ENCODE measurements at places on chromosomes 6 and 20.

DNA sequence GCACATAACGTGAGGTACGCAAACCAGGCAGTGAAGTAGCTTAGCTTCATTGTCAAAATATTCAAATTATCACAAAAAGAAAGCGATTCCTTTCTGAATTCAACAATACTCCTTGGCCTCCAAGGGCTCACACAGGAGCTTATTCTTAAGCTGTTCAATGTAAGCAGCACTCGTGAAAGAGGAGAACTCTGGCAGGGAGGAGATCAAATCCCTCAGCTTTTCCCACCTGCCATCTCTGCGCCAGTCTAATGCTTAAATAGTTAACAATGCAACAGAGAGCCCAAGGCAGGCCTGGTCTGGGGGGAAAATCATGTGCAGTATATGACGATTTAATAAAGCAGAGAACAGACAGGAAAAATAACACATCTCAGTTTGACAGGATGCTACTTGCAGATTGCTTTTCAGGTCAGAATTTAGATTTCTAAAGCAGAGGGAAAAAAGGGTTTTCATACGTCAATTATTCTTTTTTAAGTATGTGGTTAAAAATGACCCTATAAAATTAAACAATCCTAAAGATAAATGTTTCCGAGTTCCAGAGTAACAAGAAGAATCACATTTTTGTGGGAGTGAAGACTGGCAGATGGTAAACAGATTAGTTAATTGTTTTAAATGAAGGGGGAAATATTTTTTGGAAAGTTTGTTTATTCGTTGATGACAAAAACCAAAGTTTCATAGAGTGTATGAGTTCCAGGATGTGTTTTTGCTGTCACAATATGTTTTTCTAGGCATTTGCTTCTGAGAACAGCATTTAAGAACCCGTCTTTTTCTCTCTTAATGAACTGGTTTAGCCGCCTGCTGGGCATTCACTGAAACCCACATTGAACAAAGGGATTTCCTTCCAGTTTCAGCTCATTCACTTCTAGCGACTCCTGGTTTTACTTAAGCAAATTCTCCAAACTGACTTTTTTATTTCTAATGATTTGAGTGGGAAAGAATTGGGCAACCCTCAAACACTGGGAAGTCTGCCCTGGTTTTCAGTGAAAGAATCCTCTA lies 45.9 kb downstream of the PLAGL1 start:
- no peak for DNase-seq

GRCh38 chr6:137089305-137089704 lies 44.5 kb upstream of the IL20RA start:
- DNase-seq: no peak

GRCh38 chr6:147874322-147874721 lies 365.8 kb downstream of the SAMD5 start:
- DNase-seq: no peak

DNA sequence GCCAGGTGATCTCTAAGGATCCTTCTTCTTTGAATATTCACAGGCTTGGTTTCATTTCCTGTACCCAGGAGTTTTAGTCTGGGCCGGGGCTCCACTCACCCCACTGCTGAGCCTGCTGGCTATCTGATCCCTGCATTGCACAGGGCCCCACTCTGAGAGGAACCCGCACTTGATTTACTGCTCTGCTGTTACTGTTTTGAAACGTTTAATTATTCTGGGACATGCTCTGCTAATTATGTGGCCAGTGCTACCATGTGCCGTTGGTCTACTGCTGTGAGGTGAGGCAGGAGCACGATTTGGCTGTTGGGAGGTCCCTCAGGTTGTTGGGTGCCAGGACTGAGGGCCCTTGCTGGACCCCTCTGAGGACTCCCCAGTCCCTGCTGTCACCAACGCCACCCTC lies 108.7 kb upstream of the SIRPA start:
- no peak for DNase-seq

DNA sequence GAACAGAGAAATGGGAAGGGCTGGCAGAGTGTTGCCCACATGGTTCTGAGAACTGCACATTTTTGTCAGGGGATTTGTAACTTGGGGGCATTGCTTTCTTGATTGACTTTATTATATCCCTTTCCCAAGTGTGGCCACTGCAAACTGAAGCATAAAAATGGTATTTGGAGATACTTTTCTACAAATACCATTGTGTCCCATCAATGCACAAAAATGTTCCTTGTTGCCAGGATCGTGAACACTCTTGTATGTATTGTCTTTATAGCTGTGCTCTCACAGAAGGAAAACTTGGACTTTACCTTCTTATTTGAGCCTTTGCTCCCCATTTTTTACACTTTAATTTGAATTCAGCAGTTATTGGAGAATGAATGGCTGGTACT lies 57.1 kb upstream of the C20orf144 start:
- DNase-seq: no peak

GRCh38 chr6:136549300-136550044 lies 750 bp downstream of the MAP7 start:
- peak; percentile 27 for DNase-seq

DNA sequence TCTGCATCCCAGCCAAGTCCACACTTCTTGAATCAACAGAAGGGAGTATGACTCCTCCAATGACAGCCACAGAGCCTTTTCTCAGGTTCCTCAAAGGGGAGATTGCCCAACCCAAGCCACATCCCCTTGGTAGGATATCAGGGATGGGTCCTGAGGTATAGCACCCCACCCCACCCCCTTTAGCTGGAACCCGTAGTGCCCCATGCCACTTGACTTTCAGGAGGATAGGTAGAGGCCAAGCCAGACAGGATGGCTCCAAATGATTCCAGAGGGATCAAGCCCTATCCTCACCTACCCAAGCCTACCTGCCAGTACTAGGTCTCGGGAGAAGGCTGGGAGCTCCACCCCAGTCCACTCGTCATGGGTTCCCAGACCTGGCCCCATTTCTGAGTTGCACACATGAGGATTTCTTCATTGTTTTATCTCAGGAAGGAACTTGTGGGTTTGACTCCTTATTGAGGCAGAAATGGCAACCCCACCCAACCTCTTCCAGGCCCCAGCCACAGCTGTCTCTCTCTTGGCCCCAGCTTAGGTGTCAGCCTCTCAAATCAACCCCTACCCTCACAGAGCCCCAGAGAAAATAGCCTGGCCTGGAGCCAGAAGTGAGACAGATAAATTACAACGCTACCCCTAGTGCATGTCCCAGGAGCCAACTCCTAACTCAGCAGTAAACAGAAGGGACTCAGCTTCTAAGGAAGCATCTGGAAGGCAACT lies 3.6 kb downstream of the CCND3 start:
- DNase-seq: no peak

- DNase-seq: no peak
Measured at GRCh38 chr20:20272686-20273085, 95.2 kb upstream of the INSM1 start.

DNA sequence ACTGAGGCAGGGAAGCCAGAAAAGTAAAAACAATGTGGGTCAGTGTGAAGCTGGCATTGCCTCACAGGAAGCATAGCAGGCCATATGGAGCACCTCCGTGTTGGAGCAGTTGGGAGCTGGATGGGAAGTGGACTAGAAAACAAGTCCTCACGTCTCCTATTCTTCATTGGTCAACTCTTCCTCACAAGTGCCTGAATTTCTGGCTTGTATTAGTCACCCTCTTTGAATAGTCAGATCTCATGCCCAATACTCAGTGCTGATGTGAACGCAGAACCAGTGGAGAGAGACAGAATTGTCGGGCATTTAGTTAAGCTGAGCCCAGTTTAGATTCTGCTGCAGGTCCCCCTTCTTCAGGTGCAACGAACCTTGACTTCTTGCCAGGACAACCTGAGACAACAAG lies 22.3 kb upstream of the RSPO3 start:
- no peak for DNase-seq

- DNase-seq: peak; percentile 57
Measured at GRCh38 chr20:32621071-32621890, 36.1 kb upstream of the NOL4L start.

DNA sequence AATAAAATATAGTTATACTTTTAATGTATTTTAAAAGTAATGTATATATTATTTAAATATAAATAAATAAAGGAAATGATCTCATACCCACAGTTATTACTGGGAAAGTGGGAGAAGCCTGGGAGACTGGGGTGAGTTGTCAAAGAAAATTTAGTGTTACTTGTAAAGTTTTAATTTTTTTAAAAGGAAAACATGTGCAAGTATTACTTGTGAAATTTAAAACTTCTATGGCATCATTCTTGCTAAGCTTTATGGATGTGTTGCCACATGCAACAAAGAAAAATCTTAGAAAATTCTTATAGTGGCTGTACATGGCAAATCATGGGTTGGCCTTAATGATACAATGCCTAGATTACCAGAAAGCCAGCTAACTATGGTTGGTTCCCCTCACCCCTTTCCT lies 194.0 kb upstream of the KCNK16 start:
- no peak for DNase-seq

- no peak for DNase-seq
Measured at GRCh38 chr20:53124803-53125202, 152.6 kb downstream of the TSHZ2 start.

DNA sequence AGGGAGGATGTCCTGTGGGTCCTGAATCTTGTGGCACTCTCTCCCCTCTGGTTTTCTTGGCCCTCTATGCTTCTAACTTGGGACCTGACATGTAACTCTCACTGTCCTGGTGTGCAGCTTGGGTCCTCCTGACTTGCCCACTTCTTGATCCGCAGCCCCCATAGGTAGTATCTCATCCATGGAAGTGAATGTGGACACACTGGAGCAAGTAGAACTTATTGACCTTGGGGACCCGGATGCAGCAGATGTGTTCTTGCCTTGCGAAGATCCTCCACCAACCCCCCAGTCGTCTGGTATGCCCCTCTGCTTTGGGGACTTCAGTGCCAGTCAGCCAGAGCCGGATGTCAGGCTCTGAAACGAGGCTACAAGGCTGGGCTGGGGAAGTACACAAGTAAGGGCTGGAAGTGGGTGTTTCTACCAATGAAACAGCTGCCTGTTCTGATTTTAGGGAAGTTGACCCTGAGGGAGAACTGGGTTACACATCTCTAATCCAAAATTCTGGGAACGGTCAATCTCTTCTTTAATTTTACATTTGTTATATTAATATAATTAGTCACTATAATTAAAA lies 641 bp downstream of the DBNDD2 start:
- no peak for DNase-seq

GRCh38 chr20:48478806-48479585 lies 348.8 kb downstream of the PREX1 start:
- no peak for DNase-seq

GRCh38 chr6:105935416-105935815 lies 150.7 kb upstream of the PRDM1 start:
- no peak for DNase-seq

DNA sequence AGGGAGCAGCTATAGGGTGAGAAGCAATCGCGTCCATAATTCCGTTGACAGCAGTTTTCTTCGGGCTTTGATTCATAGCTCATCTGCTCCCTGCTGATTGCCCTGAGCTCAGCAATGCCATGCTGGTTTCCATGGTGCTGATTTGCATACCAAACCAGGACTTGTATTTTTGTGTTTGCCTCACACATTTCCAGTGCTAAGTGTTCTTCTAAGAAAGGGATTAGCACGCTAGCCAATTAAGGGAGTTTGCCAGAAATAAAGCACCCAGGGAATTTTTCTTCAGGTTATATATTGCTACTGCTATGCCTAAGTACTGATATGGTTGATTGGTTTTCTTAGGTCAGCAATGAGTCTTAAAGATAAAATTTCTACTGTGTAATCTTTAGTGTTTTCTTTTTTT lies 177.6 kb downstream of the PLCB1 start:
- DNase-seq: peak; percentile 46

GRCh38 chr20:32971703-32972161 lies 32.5 kb downstream of the SUN5 start:
- DNase-seq: no peak

DNA sequence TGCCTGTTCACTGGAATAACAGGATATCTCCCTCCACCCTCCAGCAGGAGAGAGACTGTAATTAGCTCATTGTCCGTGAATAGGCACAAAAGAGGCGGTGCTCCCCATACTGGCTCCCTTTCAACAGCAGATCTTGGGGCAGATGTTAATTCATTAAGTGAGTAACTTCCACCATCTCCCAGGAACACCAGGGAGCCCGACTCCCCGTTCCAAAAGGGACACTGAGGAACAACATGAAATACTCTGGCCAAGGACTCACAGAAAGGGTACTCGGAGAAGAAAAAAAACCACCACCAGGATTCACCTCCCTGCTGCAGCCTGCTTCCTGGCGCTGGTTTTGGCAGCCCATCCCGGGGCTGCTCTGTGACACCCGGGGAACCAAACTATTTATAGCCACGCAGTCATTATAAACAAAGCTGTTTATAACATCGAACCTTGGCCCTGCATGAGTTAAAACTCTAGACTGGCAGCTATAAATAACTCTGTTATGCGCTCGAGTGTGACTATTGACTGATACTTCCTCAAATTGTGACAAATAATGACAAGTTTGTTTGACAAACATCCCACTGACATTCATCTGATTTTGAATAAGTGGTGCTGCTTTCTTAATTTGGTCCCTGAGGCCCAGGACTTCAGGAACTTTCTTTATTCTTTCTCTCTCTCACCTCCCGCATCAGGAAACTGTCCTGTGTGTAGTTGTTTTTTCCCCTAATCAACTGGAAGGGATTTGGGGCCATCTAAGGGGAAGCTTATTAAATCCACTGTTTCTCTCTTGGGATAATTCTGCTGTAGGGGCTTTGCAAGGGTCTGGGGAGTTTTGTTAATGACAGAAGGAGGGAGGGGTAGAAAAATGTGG lies 521.6 kb downstream of the CD83 start:
- peak; percentile 31 for DNase-seq

DNA sequence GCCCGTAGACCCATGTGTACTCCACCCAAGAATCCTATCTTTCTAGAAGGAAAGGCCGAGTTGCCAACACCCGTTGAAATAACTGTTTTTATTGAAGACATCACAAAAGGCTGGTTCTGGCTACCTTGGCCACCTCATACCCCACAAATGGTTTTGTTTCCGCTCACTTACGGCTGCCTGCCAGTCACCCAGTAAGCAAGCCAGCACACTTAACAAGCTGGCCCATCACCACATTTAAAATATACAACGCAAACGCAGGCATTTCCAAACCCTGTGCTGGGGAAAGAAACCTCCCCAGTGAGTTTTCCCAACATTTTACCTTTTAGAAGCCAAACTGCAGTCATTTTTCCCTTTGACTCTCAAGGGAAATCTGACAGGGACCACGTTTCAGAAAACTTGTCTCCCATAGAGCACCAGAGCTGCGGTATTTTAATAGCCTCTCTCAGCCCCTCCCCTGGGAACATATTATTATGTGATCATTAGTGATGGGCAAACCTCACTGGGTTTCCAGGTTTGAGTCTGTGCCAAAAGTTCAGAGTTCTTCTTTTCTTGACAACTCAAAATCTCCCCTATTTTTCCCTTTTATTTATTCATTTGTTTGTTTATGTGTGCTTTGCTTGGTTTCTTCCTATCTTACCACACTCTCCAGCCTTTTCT lies 36.7 kb upstream of the BMP2 start:
- no peak for DNase-seq

- no peak for DNase-seq
Measured at GRCh38 chr6:13438126-13438525, 49.3 kb downstream of the GFOD1 start.

DNA sequence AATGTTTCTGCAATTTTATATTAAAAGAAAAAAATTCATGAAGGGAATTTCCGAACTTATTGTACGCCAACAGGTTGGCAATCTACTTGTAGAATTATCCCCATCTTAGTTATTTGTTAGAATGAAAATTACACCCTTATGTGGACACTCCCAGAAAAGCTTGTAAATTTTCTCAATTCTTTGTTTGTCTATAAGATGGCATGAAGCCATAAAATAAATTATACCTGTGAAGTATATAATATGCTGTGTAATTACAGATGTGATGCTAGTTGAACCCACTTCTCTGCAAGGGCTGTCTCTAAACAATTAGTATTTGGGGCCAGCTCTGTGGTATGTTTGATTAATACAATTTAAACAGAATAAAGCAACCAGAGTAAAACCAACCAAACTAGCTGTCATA lies 52.1 kb upstream of the DSP start:
- DNase-seq: no peak

GRCh38 chr6:159691963-159692287 lies 1.1 kb downstream of the SOD2 start:
- no peak for DNase-seq
